ENCODE measurements at places on chromosomes 2 and 18. TPM values are rescaled to one million over a fixed set of nuclear protein-coding genes. Genes with fewer than 3 reads are reported as not detected.

SCN1A gene
- total RNA-seq: not detected

NPAS2 gene
- 5.6 TPM for total RNA-seq

EVX2 gene
- not detected for total RNA-seq

CPLX4 gene
- total RNA-seq: not detected

SERPINB10 gene
- not detected for total RNA-seq

FMNL2 gene
- total RNA-seq: 66.9 TPM

POTEC gene
- not detected for total RNA-seq

IL36G gene
- not detected for total RNA-seq

SPIRE1 gene
- total RNA-seq: 20.7 TPM

KIAA2012 gene
- total RNA-seq: 0.76 TPM

IL1F10 gene
- total RNA-seq: not detected

ACVR2A gene
- 67.5 TPM for total RNA-seq

ALLC gene
- total RNA-seq: not detected

C2orf81 gene
- total RNA-seq: not detected

REEP1 gene
- total RNA-seq: 10.6 TPM

GRCh38 chr18:51100385-51101120 lies 70.5 kb downstream of the SMAD4 start:
- DNase-seq: no peak
- no peak overlapping the region for H3K4me3 ChIP-seq
- no peaks in the 10 kb centered on the region for H3K27me3 ChIP-seq
- no peaks in the 10 kb centered on the region for H3K4me1 ChIP-seq
- no peaks in the 10 kb centered on the region for H3K36me3 ChIP-seq
- no peak overlapping the region for H3K27ac ChIP-seq

DNA sequence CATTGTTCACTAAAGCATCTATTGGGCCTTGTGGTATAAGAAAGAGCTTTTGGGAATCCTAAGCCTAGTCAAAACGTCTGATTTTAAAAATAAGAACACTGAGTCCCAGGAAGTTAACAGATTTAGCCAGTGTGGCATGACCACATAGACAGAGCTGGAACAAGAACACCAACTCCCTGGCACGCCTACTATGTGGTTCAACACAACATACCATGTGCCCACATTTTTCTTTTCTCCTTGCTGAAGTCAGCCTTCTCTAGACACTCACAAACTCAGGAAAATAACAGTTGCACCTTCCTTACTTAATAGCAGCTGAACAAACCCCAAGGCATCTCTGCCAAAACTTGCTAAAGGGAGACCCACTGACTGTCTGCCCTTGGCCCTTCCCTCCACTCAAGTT lies 124.8 kb downstream of the C1D start:
- H3K4me3 ChIP-seq: no peak overlapping the region
- H3K27me3 ChIP-seq: no peaks in the 10 kb centered on the region
- H3K4me1 ChIP-seq: no peaks in the 10 kb centered on the region
- no peak for DNase-seq

GRCh38 chr18:58364876-58365528 lies 263.9 kb downstream of the ALPK2 start:
- H3K4me3 ChIP-seq: no peak overlapping the region
- H3K4me1 ChIP-seq: no peaks in the 10 kb centered on the region
- H3K27me3 ChIP-seq: no peaks in the 10 kb centered on the region
- DNase-seq: no peak

GRCh38 chr18:21741562-21742314 lies 1.1 kb downstream of the MIB1 start:
- H3K4me3 ChIP-seq: peak overlapping the region; percentile 98
- no peaks in the 10 kb centered on the region for H3K27me3 ChIP-seq
- no peaks in the 10 kb centered on the region for H3K36me3 ChIP-seq
- peak overlapping the region; percentile 100 for H3K27ac ChIP-seq
- no peaks in the 10 kb centered on the region for H3K4me1 ChIP-seq

GRCh38 chr2:228432116-228432515 lies 250.6 kb upstream of the SPHKAP start:
- no peak overlapping the region for H3K27ac ChIP-seq
- H3K4me1 ChIP-seq: no peaks in the 10 kb centered on the region
- no peaks in the 10 kb centered on the region for H3K27me3 ChIP-seq
- no peaks in the 10 kb centered on the region for H3K36me3 ChIP-seq
- DNase-seq: no peak

GRCh38 chr2:231693956-231694355 lies 14.4 kb upstream of the PTMA start:
- H3K27ac ChIP-seq: no peak overlapping the region
- H3K4me1 ChIP-seq: no peaks in the 10 kb centered on the region
- H3K4me3 ChIP-seq: no peak overlapping the region
- DNase-seq: no peak

DNA sequence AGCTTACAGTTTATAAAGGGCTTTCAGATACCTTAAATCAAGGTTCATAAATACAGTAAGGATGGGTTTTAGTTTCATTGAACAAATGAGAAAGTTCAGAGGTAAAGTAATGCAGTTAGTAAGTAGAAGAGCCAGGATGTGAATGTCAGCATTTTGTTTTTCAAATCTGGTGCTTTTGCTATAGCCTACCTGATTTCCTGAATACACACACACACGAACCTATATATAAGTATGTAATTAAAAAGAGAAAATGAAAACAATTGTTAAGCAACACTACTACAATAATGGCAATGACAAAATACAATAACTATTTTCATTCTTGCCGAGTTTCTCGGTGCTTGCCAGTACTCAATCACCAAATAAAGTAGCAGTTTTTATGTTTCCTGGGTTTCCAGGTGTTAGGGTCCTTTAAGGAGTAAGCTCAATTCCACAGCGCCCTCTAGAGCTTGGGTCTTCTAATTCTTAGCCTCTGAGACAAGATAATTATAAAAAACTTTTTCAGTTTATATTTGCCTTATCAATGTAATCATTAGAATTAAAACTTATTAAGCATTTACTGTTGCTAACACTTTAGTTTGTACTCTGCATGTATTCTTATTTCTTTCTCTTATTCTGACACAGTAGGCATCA lies 512.9 kb upstream of the ACVR2A start:
- no peaks in the 10 kb centered on the region for H3K36me3 ChIP-seq
- H3K27ac ChIP-seq: no peak overlapping the region
- no peak for DNase-seq
- no peak overlapping the region for H3K4me3 ChIP-seq
- H3K27me3 ChIP-seq: no peaks in the 10 kb centered on the region
- no peaks in the 10 kb centered on the region for H3K4me1 ChIP-seq

- no peak overlapping the region for H3K27ac ChIP-seq
- no peaks in the 10 kb centered on the region for H3K27me3 ChIP-seq
- H3K4me3 ChIP-seq: no peak overlapping the region
- no peaks in the 10 kb centered on the region for H3K36me3 ChIP-seq
These were observed 153.1 kb downstream of the TTC27 start for GRCh38 chr2:32780961-32781360.

- no peaks in the 10 kb centered on the region for H3K36me3 ChIP-seq
- no peak overlapping the region for H3K27ac ChIP-seq
- H3K4me3 ChIP-seq: no peak overlapping the region
- no peaks in the 10 kb centered on the region for H3K27me3 ChIP-seq
- no peaks in the 10 kb centered on the region for H3K4me1 ChIP-seq
These were observed 204.5 kb upstream of the LRATD1 start for GRCh38 chr2:14428056-14428455.

- no peak overlapping the region for H3K27ac ChIP-seq
- no peaks in the 10 kb centered on the region for H3K36me3 ChIP-seq
- DNase-seq: no peak
- no peaks in the 10 kb centered on the region for H3K27me3 ChIP-seq
These were observed 91.1 kb upstream of the NDUFV2 start for GRCh38 chr18:9011431-9011830.

- no peaks in the 10 kb centered on the region for H3K4me1 ChIP-seq
- no peak overlapping the region for H3K4me3 ChIP-seq
- DNase-seq: no peak
- H3K27me3 ChIP-seq: no peaks in the 10 kb centered on the region
These were observed 258.8 kb upstream of the NRXN1 start for GRCh38 chr2:51290725-51291124.

- no peaks in the 10 kb centered on the region for H3K4me1 ChIP-seq
- no peak overlapping the region for H3K4me3 ChIP-seq
- no peaks in the 10 kb centered on the region for H3K36me3 ChIP-seq
- no peak overlapping the region for H3K27ac ChIP-seq
These were observed 29.8 kb downstream of the AGAP1 start for GRCh38 chr2:235523486-235524150.

DNA sequence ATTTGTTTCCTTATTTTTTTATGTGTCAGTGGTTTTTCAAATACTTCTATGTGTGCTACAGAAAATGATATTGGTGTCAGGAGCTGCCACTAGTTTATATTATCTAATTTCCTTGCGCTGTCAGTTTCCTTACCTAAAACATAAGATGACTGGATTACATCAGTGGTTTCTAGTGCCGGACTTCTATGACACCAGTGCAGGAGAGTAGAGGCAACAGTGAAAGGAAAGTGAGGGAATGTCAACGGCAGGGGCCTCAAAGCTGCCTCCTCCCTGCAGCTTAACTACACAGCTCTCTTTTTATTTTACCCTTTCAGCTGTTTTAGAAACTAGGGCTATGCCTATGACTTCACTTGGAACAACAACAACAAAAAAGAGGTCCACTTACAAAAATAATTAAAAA lies 6.5 kb downstream of the ERBB4 start:
- no peaks in the 10 kb centered on the region for H3K27me3 ChIP-seq
- no peak overlapping the region for H3K4me3 ChIP-seq
- H3K27ac ChIP-seq: no peak overlapping the region
- DNase-seq: no peak
- no peaks in the 10 kb centered on the region for H3K4me1 ChIP-seq

- no peaks in the 10 kb centered on the region for H3K4me1 ChIP-seq
- no peaks in the 10 kb centered on the region for H3K27me3 ChIP-seq
- no peak for DNase-seq
- H3K4me3 ChIP-seq: no peak overlapping the region
- H3K27ac ChIP-seq: no peak overlapping the region
These were observed 417.6 kb downstream of the SOX11 start for GRCh38 chr2:6109831-6110230.

DNA sequence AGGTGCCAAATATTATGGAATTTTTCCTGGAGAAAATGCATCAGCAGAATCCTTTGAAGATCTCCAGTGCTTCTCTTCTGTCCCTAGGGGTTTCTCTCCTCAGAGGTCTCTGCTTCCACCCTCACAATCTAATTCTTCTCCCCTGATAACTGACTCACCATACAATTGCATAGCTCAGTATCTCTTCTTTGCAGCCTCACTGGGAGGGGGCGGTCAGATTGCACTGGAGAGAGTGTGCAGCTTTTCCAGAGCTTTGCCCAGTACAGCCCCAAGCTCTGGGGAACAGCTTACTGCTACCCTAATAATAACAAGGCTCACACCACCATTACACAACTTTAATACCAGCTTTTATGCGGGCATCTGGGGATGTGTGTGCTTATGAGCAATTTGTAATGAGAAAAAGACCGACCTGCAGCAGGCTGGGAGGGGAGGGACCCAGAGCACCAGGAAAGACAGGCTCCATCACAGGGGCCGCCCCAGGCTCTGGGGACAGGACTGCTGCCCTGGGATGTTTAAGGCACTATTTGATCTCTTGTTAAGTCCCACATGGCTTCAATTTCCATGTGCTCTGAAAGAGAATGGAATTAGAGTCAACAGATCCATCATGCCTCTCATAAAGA lies 276.6 kb upstream of the SIX2 start:
- no peaks in the 10 kb centered on the region for H3K27me3 ChIP-seq
- no peak overlapping the region for H3K4me3 ChIP-seq
- DNase-seq: no peak
- H3K27ac ChIP-seq: no peak overlapping the region
- no peaks in the 10 kb centered on the region for H3K4me1 ChIP-seq
- H3K36me3 ChIP-seq: no peaks in the 10 kb centered on the region

DNA sequence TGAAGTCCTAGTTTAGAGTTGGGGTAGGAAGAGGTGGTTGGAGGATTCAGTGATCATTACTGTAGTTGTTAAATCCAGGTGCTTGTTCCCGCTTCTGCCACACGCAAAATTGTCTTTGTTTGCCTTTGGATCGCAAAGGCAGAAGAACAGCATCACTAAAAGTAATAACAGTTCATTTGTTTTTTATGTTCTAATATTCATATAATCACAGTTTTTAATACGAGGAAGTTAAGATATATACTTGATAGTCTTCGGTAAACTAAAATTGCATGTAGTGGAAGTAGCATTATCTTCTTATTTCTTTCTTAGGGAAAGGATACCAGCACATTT lies 365 bp downstream of the NDUFB3 start:
- H3K4me1 ChIP-seq: peaks cover 11% of the 10 kb centered on the region
- no peaks in the 10 kb centered on the region for H3K36me3 ChIP-seq
- no peaks in the 10 kb centered on the region for H3K27me3 ChIP-seq
- H3K4me3 ChIP-seq: peak overlapping the region; percentile 93
- no peak for DNase-seq
- peak overlapping the region; percentile 89 for H3K27ac ChIP-seq

GRCh38 chr2:160901613-160902012 lies 258.6 kb upstream of the TANK start:
- no peaks in the 10 kb centered on the region for H3K4me1 ChIP-seq
- no peak overlapping the region for H3K4me3 ChIP-seq
- H3K27ac ChIP-seq: no peak overlapping the region

DNA sequence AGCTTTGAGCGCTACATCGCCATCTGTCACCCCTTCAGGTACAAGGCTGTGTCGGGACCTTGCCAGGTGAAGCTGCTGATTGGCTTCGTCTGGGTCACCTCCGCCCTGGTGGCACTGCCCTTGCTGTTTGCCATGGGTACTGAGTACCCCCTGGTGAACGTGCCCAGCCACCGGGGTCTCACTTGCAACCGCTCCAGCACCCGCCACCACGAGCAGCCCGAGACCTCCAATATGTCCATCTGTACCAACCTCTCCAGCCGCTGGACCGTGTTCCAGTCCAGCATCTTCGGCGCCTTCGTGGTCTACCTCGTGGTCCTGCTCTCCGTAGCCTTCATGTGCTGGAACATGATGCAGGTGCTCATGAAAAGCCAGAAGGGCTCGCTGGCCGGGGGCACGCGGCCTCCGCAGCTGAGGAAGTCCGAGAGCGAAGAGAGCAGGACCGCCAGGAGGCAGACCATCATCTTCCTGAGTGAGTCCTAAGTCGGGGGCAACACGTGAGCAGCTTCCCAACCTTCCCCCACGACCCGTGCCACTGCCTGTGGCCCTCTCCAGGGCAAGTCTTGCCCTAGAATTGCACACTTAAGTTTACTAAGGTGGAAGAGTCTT lies 928 bp downstream of the GPR39 start:
- H3K27me3 ChIP-seq: no peaks in the 10 kb centered on the region
- H3K4me1 ChIP-seq: no peaks in the 10 kb centered on the region
- DNase-seq: no peak
- no peaks in the 10 kb centered on the region for H3K36me3 ChIP-seq
- H3K4me3 ChIP-seq: no peak overlapping the region
